Adrenal gland (tissue), 19 donors: ENCODE measurements at places on chromosomes 5 and 9. TPM values are rescaled to one million over a fixed set of nuclear protein-coding genes. Genes with fewer than 3 reads are reported as not detected.
A peak's percentile ranks its signal among the peaks of the same experiment; 100 is the strongest.

LCN2 gene
- total RNA-seq: 4.1 TPM

SCGB3A2 gene
- not detected for total RNA-seq

TRIM14 gene
- 8.8 TPM for total RNA-seq

ANKRD18B gene
- total RNA-seq: not detected

RAD17 gene
- total RNA-seq: 18.7 TPM

- no peak overlapping the region for H3K4me3 ChIP-seq
- H3K4me1 ChIP-seq: no peaks in the 10 kb centered on the region
- H3K27ac ChIP-seq: no peak overlapping the region
- no peak for DNase-seq
- no peaks in the 10 kb centered on the region for H3K36me3 ChIP-seq
Measured at GRCh38 chr5:53873235-53873634, 312.8 kb downstream of the NDUFS4 start.

GRCh38 chr5:84622461-84622860 lies 237.8 kb upstream of the EDIL3 start:
- no peak for DNase-seq
- H3K27me3 ChIP-seq: no peaks in the 10 kb centered on the region
- no peaks in the 10 kb centered on the region for H3K36me3 ChIP-seq
- H3K27ac ChIP-seq: no peak overlapping the region
- no peak overlapping the region for H3K4me3 ChIP-seq

DNA sequence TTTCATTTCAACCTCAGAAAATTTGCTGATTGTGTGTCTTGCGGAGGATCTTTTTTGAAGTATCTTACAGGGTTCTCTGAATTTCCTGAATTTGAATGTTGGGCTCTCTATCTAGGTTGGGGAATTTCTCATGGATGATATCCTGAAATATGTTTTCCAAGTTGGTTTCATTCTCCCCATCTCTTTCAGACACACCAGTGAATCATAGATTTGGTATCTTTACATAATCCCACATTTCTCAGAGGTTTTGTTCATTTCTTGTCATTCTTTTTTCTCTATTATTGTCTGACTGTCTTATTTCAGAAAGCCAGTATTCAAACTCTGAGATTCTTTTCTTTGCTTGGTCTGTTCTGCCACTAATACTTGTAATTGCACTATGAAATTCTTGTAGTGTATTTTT lies 456.9 kb downstream of the PRELID2 start:
- no peaks in the 10 kb centered on the region for H3K27me3 ChIP-seq
- no peaks in the 10 kb centered on the region for H3K36me3 ChIP-seq
- H3K27ac ChIP-seq: no peak overlapping the region
- no peak for DNase-seq
- H3K4me1 ChIP-seq: no peaks in the 10 kb centered on the region
- no peak overlapping the region for H3K4me3 ChIP-seq

- peak overlapping the region; percentile 85 for H3K27ac ChIP-seq
- no peaks in the 10 kb centered on the region for H3K27me3 ChIP-seq
- no peaks in the 10 kb centered on the region for H3K4me1 ChIP-seq
- no peak overlapping the region for H3K4me3 ChIP-seq
- DNase-seq: peak; percentile 69
- no peaks in the 10 kb centered on the region for H3K36me3 ChIP-seq
Measured at GRCh38 chr9:33510262-33511183, 13.5 kb upstream of the ANKRD18B start.

- DNase-seq: peak; percentile 46
- H3K27ac ChIP-seq: no peak overlapping the region
- H3K4me3 ChIP-seq: no peak overlapping the region
Measured at GRCh38 chr5:68554571-68555279, 339.2 kb downstream of the PIK3R1 start.

GRCh38 chr5:67200809-67201562 lies 4.4 kb upstream of the CD180 start:
- H3K36me3 ChIP-seq: no peaks in the 10 kb centered on the region
- no peaks in the 10 kb centered on the region for H3K27me3 ChIP-seq
- no peak for DNase-seq
- no peaks in the 10 kb centered on the region for H3K4me1 ChIP-seq
- H3K27ac ChIP-seq: no peak overlapping the region

DNA sequence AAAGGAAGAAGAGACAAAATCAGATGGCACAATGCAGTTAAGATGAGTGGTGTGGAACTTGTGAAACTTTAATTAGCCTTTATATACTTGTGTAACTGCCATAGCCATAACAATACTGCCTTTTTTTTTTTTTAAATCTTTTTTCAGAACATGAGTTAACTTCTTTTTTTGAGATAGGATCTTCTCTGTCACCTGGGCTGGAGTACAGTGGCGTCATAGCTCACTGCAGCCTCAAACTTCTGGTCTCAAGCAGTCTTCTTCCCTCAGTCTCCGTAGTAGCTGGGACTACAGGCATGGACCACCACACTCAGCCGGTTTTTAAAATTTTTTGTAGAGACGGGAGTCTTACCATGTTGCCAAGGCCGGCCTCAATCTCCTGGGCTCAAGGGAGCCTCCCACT lies 37.2 kb downstream of the GPBP1 start:
- peaks cover 54% of the 10 kb centered on the region for H3K4me1 ChIP-seq
- no peak overlapping the region for H3K27ac ChIP-seq
- no peak overlapping the region for H3K4me3 ChIP-seq
- peaks cover 13% of the 10 kb centered on the region for H3K36me3 ChIP-seq
- DNase-seq: no peak

DNA sequence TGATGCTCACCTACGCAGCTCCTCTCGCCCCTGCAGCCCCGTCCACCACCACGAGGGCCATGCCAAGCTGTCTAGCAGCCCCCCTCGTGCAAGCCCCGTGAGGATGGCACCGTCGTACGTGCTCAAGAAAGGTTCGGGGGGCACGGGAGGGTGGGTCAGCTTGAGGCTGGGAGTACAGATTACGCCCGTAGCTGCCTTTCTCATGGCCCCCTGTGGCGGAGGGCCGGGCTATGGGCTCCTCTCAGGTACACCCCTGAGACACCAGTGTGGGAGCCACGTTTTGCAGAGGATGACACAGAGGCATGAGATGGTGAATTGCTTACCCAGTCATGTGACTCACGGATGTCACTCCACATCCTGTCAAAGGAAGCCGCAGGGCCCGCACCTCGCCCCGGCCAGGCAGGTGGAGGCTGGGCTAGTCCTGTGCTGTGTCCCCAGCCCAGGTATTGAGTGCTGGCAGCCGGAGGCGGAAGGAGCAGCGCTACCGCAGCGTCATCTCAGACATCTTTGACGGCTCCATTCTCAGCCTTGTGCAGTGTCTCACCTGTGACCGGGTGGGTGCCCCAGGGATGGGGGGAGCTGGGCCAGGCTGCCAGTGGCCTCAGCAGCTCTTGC lies 33.7 kb downstream of the USP20 start:
- no peak overlapping the region for H3K4me3 ChIP-seq
- no peaks in the 10 kb centered on the region for H3K4me1 ChIP-seq
- no peak overlapping the region for H3K27ac ChIP-seq
- DNase-seq: no peak
- H3K36me3 ChIP-seq: peaks cover 30% of the 10 kb centered on the region

GRCh38 chr5:145495196-145495595 lies 339.9 kb downstream of the PRELID2 start:
- H3K27ac ChIP-seq: no peak overlapping the region
- H3K4me1 ChIP-seq: no peaks in the 10 kb centered on the region
- H3K36me3 ChIP-seq: no peaks in the 10 kb centered on the region
- no peak for DNase-seq
- no peaks in the 10 kb centered on the region for H3K27me3 ChIP-seq

GRCh38 chr9:114551750-114552685 lies 35.6 kb upstream of the ATP6V1G1 start:
- DNase-seq: peak; percentile 89
- H3K4me1 ChIP-seq: peaks cover 6% of the 10 kb centered on the region
- H3K36me3 ChIP-seq: no peaks in the 10 kb centered on the region
- H3K4me3 ChIP-seq: no peak overlapping the region
- peak overlapping the region; percentile 83 for H3K27ac ChIP-seq

- no peaks in the 10 kb centered on the region for H3K4me1 ChIP-seq
- no peak overlapping the region for H3K27ac ChIP-seq
- H3K4me3 ChIP-seq: no peak overlapping the region
- no peak for DNase-seq
- H3K27me3 ChIP-seq: peaks cover 11% of the 10 kb centered on the region
Measured at GRCh38 chr5:50856401-50857119, 190.1 kb downstream of the PARP8 start.

GRCh38 chr9:135463140-135463539 lies 16.4 kb upstream of the PPP1R26 start:
- H3K4me1 ChIP-seq: no peaks in the 10 kb centered on the region
- H3K27ac ChIP-seq: no peak overlapping the region
- H3K36me3 ChIP-seq: no peaks in the 10 kb centered on the region
- H3K27me3 ChIP-seq: peaks cover 3% of the 10 kb centered on the region
- no peak overlapping the region for H3K4me3 ChIP-seq
